ENCODE measurements at places on chromosomes 4 and X.

DNA sequence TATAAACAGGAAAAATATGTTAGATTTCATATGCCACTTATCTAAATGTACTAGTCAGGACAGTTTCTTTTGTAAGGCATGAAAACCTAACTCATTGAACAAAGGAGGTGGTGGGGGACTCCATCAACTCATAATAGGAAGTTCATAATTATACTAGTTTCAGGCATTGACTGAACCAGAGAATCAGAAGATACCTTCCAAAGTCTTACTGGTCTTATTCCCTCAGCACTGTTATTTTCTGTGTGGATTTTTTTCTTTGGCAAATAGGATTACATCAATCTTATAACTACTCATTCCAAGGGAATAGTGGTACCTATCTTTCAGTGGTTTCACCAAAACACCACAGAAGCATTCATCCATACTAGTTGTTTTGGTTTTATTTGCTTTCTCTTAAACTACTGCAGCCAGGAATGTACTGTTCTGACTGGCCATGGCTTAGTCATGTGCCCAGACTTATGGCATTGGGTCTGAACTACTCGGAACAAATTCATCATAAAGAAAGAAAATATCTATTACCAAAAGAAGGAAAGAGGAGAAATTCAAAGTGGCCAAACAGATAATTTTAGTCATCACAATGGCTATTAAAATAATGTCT lies 273.9 kb downstream of the ARAP2 start:
- no peak for DNase-seq

DNA sequence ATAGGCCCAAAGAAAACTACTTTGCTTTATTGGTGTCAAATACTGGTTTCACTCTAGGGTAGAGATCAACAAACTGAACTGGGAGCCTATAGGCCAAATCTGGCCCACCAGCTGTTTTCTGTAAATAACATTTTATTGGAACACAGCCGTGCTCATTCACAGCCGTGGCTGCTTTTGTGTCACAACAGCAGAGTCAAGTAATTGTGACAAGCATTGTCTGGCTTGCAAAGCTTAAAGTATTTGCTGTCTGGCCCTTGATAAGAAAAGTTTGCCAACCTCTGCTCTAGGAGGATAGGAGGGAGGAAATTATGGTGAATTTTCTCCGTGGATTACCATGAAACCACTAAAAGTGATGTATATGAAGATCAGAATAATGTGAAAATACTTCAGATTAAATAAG lies 53.4 kb downstream of the GPAT3 start:
- no peak for DNase-seq

- DNase-seq = no peak
Observed at GRCh38 chr4:77006753-77007353, 57.3 kb downstream of the SEPTIN11 start.

DNA sequence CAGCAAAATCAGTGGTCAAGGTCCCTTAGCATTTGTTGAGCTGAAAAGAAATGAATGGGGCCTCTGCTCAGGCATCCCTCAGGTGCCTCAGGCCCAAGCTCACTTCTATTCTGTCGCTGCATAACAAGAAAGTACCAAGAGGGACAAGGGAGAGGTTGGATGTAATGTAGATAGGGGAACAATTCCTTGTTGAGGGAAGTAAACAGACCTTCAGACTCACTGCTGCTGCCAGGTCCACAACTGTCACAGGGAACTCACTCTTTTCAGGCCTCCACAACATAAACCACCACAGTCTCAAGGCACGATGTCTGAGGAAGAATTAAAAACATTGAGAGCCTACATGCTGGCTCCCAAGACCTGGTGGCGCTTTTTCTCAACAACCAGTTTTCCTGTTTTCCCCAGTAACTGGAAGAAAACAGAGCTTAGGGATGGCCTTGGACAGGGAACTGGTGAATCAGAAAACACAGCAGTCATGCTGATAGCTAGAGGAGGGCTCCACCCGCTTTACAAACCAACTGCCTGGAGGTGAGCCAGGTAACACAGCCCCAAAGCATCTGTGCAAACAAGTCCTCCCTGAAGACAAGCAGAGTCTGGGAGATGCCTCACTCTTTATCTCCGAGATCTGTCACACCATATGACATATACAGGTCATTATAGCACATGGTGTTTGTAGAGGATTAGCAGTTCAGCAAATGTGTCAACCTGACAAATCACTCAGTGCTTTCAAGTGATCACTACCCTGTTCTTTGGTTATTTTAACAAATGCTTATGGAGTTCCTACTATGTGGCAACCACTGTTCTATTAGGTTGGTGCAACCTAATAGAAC lies 14.3 kb upstream of the AWAT1 start:
- DNase-seq = no peak

GRCh38 chrX:71128915-71129765 lies 10.7 kb downstream of the MED12 start:
- DNase-seq = peak; percentile 76

GRCh38 chr4:16670727-16671126 lies 227.7 kb downstream of the LDB2 start:
- no peak for DNase-seq

DNA sequence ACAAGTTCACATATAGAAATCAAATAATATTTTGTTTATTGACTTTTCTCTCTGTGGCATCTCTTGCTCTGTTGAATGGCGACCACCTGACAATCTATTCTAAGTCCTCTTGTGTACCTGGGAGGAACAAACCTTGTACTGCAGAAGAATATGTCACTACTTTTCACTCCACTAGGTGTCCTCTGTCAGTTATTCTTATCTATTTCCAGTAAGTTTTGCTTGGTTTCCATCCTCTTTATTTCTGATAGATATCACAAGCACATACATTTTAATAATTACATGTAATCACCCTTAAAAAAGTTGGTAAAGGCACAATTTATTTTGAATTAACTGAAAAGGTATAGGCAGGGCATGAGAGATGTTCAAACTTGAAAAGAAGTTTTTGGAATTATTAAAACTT lies 238.4 kb downstream of the SNCA start:
- DNase-seq = no peak

DNA sequence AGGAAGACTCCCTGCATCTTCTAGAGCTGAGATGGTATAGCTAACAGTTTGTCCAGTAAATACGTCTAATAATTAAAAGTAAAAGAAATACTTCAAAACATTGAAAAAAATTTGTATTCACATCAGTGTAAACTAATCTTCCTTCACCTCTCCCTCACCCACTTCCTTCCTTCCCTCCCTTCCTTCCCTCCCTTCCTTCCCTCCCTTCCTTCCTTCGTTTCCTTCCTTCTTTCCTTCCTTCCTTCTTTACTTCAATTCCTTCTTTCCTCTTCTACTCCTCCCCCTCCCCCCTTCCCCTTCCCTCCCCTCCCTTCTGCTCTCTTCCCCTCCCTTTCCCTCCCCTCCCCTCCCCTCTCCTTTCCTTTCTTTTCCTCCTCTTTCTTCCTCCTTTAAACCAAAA lies 103.7 kb downstream of the POU4F2 start:
- no peak for DNase-seq

DNA sequence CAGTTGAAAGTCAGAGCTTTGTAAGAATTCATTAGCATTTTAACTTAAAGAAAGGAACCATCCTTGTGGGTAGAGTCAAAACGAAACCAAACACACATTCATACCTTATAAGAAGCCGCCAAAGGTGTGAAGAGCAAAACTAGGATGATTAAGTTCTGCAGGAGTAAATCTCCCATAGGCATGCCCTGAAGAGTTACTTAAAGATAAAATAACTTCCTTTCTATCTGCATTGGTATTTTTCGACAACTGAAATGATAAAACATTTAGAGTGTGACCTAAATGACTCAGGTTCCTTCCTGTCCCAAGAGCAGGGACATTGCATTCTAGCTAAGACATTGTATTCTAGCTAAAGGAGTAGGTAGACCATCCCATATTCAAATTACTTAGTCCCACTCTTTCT lies 75.3 kb downstream of the BCOR start:
- DNase-seq = no peak

GRCh38 chrX:28058901-28059300 lies 77.7 kb upstream of the DCAF8L1 start:
- no peak for DNase-seq

DNA sequence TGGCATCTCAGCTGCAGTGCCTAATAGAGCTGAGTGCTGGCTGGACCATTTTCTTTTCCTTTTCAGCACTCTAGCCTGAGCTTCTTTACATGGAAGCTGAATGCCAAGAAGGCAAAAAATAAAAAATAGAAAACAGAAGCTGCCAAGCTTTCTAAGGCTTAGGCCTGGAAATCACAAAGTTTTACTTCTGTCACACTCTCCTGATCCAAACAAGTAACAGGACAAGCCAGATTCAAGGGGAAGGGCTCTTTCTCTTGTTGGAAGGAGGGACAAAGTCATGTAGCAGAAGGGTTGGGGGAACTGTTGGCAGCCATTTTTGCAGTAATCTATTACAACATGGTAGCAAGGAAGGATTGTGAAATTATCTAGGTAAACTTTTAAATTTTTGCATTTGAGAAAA lies 131.8 kb downstream of the MSL3 start:
- no peak for DNase-seq

- no peak for DNase-seq
Observed at GRCh38 chr4:156197216-156197615, 243.6 kb upstream of the CTSO start.

DNA sequence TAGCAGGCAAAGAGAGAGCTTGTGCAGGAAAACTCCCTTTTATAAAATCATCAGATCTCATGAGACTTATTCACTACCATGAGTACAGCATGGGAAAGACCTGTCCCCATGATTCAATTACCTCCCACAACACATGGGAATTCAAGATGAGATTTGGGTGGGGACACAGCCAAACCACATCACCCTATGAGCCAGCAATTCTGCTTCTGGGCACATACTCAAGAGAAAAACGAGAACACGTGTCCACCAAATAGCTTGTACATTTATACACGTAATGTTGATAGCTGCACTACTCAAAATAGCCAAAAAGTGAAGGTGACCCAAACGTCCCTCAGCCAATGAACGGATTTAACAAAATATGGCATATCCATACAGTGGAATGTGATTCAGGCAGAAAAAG lies 94.5 kb upstream of the DHRSX start:
- no peak for DNase-seq

DNA sequence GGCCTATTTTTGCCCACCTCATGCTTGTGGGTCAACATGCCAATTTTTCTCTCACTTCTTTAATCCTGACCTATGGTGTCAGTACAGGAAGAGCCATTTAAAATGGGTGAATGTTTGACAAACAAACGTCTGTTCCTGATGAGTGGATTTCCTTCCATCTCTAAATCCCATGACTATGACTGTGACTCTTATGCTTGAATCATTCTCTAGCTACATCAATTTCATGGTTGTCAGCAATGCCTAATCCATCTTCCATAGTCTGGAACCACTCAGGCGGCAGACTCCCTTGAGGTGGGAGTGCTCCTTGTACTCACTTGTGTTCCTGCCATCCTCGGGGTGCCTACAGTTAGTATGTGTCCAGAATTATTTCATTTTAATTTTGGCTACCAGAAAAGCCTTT lies 194.9 kb upstream of the RPS6KA3 start:
- DNase-seq = no peak

- no peak for DNase-seq
Observed at GRCh38 chrX:140502491-140503237, 2.2 kb downstream of the SOX3 start.

DNA sequence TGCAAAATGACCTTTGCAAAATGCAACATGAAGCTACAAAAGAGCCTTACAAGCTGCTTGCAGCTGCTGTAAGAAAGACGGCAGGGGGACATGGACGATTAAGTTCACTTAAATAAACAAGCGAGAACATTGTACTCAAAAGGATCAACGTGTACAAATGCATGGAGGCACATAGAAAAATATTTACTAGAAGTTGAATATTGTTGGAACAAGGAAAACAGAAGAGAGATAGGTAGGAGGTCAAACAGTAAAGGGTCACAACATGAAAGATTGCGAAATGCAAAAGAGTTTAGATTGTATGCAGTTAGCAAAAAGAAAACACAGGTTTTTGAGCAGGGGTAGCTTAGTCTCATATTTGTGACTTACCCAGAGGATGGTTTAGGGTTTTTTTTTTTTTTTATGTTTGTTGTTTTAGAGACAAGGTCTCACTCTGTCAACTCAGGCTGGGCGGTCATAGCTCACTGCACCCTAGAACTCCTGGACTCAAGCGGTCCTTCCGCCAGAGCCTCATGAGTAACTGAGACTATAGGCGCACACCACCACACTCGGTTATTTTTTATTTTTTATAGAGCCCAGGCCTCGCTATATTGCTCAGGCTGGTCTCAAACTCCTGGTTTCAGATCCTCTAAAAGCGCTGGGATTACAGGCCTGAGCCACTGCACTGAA lies 1.4 kb upstream of the PHF8 start:
- DNase-seq = no peak

DNA sequence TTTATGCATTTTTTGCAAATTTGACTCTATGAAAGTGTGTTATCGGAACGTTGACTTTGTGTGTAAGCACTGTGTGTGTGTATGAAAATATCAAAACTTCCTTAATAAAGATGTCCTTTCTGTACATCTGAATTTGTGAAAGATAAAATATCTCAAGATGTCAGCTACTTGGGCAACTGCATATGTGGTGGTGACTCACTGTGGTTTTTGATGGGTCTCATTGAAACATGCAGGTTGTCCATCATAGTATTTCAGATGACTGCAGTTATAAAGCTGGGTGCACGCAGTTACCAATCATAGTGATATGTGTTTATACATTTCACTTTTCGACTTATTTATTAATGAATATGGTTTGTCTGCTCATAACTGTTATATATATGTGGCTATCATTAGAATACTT lies 19.7 kb upstream of the BBS12 start:
- no peak for DNase-seq

- no peak for DNase-seq
Observed at GRCh38 chr4:153824501-153824900, 35.6 kb upstream of the SFRP2 start.

DNA sequence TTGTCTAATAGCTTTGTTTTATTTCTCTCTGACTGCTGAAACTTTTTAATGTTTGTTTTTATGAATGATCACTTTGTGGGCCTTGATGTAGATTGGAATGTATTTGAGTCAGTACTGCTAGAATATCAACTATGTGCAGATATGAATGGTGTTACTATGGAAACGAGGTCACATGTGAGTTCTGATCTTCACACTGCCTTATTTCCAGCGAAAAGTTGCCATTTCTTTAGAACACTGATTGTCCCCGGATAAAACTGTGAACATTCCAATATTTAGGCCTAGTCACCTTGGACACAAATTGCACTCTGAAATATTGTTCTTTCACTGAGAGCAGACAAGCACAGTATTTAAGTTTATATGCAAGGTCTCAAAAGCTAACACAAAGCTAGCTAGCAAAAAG lies 27.2 kb upstream of the MAGED1 start:
- no peak for DNase-seq

- no peak for DNase-seq
Observed at GRCh38 chrX:66012094-66012534, 27.8 kb downstream of the VSIG4 start.

GRCh38 chrX:48794911-48795515 lies 6.9 kb upstream of the HDAC6 start:
- no peak for DNase-seq

GRCh38 chr4:103207673-103208072 lies 9.5 kb upstream of the CENPE start:
- peak; percentile 21 for DNase-seq

GRCh38 chrX:153769158-153769864 lies 5.3 kb downstream of the PLXNB3 start:
- DNase-seq = no peak

All from H1 (cell line).